ENCODE measurements at places on chromosomes 3 and 15. TPM values are rescaled to one million over a fixed set of nuclear protein-coding genes. Genes with fewer than 3 reads are reported as not detected.

Gene ADCY5
- total RNA-seq: 41.6 TPM

Gene STRA6
- 4.1 TPM for total RNA-seq

Gene PXYLP1
- total RNA-seq: 16.0 TPM

Gene CD200R1
- 1.3 TPM for total RNA-seq

Gene BOC
- total RNA-seq: 33.6 TPM

Gene INSYN1
- total RNA-seq: 15.9 TPM
